GOT3 (cell line): ENCODE measurements at places on chromosomes 1 and 21.

DNA sequence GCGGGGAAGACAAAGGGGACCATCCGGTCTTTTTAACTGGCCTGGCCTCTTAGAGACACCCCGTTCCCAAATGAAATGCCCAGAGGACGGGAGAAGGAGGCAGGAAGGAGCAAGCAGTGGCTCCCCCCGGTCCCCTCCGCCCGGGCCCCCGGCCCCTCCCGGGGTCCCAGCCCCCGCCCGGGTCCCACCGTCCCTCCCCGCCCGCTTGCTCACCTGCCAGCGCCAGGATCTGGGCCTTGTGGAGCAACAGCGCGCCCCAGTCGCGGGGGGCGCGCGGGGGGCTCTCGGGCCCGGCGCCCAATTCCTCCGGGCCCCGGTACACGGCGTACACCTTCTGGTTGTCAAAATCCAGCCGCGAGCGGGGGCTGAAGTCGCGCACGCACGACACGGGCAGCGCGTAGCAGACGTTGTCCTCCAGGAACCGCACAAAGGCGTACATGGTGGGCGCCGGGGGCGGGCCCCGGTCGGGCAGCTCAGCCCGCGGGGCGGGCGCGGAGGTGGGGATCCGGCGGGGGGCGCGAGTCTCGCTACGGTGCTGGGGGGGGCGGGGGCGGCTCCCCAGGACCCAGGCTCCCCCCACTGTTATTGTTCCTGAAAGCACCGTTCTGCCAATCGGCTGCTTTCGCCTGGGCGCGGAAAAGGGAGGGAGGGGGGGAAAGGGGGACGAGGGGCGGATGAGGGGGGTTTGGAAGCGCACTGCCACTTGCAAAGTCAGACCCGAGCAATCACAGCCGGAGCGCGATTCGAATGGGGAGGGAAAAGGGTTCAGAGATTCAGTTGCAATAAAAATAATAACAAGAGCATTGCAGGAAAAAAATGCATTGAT is at the start of gene BEND5:
TSS of gene BEND5 (minus strand) at position 499 of the 826 bp plus-strand sequence. CDS start at position 439, 60 bp downstream.
- no peak for DNase-seq

DNA sequence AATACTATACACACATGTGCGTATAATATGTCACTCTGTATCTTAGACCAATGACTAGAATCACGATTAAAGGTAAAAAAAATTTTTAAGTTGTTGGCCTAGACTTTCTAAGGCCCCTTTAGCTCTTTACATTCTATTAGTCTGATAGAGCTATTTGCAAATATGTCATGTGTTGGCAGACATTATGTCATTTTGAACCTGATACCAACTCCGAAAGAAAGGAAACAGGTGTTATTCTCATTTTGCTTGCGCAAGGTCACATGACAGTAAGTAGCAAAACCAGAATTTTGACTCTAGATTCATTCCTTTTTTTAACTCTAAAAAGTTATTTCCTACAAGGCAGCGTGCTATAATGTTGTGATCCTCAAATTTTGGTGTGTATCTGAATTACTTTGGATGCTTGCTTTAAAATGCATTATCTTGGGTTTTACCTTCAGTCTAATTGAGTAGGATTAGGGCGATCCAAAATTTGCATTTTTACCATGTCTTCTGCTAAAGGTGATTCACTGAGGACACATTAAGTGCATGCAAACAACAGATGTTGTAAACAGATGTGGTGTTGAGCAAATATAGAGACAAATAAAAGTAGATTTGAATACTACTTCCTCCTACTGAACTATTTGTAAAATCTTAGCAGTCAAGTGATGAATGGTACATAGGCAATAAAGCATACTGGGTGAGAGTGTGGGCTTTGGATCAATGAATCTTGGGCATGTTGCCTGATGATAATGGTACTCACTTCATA is 63.5 kb upstream of the KIAA1614 start:
- no peak for DNase-seq

DNA sequence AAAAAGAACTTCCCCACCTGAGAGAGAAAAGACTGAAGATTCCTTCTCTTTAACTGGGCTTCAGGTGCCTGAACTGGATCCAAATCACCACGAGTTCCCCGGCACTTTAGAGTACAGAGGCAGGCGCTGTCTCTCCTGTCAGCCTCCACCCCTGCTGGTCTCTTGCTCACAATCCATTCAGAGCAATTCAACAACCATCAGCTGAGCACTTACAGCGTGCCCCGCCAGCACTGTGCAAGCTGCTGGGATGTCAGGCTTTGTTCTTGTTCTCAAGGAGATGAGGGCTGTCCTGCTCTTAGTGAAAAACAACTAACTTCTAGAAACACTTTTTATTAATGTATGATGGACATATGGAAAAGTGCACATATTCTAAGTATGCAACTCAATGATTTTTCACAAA is 68.7 kb upstream of the VAMP3 start:
- DNase-seq, result no peak

- DNase-seq, result no peak
These were observed 47.1 kb downstream of the CTH start for GRCh38 chr1:70458131-70458530.

GRCh38 chr1:115076384-115076915 is 12.9 kb downstream of the TSPAN2 start:
- no peak for DNase-seq

- DNase-seq, result no peak
These were observed 135.6 kb upstream of the KCNJ15 start for GRCh38 chr21:38120984-38121855.

DNA sequence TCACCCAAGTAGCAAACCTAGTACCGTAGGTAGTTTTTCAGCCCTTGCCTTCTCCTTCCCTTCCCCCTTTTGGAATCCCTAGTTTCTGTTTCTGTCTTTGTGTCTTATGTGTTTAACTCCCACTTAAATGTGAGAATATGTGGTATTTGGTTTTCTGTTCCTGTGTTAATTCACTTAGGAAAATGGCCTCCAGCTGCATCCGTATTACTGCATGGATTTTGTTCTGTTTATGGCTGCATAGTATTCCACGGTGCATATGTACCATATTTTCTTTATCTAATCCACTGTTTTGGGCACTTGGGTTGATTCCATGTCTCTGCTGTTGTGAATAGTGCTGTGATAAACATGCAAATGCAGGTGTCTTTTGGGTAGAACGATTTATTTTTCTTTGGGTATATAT is 138.6 kb downstream of the POU2F1 start:
- DNase-seq, result no peak

- DNase-seq, result no peak
These were observed 94.8 kb upstream of the KIAA0040 start for GRCh38 chr1:175287377-175287776.

DNA sequence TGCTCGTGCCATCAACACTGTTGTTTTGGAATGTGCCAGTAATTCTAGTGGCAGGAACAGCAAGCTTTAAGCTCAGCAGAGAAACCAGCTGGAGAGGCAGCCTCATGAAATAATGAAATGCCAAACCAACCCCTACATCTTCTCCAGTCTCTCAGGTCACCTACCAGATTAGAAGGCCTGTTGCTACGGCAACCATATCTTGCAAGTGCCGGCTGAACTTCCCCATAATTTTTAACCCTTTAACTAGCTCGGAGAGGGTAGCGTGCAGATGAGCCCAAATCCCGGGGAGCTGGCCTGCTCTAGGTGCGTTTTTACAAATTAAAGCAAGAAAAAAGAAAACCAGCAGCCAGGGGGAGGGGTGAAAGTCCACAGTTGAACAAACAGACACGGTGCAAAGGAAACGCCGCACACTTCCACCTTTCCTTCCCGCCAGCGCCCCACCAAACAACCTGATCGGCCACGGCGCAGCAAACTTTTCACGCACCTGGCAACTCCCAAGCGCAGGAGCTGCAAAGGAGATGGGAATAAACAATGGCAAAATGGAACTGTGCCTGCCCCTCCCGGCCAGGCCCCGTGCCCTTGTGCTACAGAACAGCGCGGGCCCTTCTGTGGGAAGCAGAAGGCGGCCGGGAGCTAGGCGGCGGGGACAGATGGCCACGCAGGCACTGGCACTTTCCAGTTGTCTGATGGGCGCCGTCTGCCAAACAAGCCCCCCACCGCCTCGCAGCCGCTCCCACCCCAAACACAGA is 50.1 kb downstream of the SSBP3 start:
- DNase-seq, result no peak

DNA sequence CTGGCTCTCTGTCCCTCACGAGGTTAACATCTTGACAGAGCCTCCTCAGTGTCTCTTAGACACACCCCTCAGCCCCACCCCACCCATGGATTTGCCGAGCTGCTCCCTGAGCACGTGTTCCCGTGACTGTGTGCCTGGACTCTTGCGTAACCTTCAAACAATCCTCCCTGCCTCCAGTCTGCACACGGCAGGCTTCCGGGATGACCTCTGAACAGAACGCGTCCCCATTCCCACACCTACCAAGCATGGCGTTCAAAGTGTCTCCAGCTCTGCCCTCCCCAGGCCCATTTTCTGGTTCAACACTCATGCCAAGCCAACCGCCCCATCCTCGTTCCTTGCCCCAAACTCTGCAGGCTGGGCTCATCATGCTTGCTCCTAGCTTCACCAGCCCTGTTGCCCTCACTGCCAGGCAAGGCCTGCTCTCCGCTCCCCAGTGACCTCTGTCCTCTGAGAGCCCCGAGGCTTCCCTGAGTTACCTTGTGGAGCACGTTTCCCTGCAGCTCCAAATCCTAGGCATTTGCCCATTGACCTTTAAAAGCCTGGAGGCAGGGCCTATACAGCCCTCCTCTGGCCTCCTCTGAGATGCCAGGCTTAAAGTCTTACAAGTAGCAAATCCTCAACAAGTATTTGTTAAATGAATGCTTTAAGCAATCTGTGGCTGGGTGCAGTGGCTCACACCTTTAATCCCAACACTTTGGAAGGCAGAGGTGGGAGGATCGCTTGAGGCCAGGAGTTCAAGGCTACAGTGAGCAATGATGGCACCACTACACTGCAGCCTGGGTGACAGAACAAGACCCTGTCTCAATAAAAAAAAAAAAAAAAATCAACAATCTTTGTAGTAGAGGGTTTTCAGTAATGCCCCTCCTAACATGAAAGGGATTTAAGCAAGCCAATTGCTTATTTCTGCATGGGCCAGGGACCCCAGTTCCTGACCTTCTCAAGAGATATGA is 5.0 kb downstream of the AGT start:
- no peak for DNase-seq

DNA sequence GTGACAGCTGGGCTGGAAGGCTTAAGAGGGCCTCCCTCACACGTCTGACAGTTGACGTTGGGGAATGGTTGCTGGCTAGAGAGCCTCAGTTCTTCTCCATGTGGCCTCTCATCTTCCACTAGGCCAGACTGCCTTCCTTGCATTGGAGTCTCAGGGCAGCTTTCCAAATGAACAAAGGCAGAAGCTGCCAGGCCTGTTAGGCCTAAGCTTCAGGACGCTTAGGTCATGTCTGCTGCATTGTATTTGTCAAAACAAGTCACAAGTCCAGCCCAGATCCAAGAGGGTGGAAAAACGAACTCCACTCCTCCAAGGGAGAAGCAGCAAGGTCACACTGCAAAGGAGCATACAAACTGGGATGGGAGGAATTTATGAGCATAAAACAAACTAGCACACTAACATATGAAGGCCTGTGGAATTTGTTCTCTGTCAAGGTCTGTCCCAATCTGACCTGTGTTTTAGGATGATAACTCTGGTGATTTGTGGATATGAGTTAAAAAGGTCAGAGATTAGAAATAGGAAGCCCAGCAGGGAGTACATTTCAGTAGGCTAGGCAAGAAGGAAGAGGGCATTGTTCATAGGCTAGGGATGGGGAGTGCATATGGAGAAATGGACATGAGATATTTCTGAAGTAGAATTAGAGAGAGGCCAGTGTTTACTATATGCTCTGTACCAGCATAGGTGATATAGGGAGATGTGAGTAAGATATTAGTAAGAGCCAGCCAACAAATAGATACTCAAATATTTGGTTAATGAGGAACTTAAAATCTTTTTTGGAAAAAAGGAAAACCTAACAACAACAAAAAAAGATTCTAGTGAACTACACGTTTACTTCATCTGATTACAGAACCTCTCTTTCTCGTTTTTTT is 29.1 kb upstream of the CNN3 start:
- no peak for DNase-seq
